ENCODE measurements at places on chromosomes 2 and 18. TPM values are rescaled to one million over a fixed set of nuclear protein-coding genes. Genes with fewer than 3 reads are reported as not detected.
A peak's percentile ranks its signal among the peaks of the same experiment; 100 is the strongest.

DNA sequence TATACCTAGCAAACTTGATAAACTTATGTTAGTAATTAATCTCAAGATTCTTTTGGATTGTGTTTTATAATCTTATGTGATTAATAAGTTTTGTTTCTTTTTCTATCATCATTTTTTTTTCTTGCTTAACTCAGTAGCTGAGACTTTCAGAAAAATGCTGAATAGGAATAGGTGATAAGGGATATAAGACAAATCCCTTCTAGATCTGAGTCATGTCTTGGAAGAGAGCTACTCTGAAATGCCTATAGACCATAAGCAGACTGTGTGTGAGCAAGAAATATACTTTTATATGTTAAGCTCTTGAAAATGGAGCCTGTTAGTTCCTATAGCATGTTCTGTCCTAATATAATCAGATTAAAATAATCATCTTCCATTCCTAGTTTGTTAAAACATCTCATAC lies 29.6 kb downstream of the CYBRD1 start:
- DNase-seq: no peak

GRCh38 chr2:211835695-211836094 lies 702.9 kb downstream of the ERBB4 start:
- no peak for DNase-seq

Gene NPPC
- not detected for total RNA-seq

DNA sequence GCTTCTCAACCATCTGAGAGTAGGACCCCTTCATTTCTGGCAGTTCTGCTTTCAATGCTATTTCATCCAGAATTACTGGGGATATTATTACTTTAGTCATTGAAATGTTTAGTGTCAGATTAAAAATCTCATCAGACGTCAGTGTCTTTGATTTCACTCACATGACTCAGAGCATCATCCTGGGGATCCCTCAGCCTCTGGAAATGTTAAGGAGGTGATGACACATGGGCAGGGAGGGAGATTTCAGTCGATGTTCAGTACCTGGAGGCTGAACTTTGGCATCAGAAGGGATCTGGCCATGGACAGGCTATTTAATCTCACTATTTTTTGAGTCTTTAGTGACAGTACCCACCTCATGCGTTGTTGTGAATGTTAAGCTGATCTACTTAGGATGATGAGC lies 39.1 kb downstream of the OSBPL6 start:
- no peak for DNase-seq

- peak; percentile 35 for DNase-seq
Measured at GRCh38 chr2:74096052-74096451, 51.7 kb downstream of the BOLA3 start.

Gene MLPH
- 84.8 TPM for total RNA-seq

DNA sequence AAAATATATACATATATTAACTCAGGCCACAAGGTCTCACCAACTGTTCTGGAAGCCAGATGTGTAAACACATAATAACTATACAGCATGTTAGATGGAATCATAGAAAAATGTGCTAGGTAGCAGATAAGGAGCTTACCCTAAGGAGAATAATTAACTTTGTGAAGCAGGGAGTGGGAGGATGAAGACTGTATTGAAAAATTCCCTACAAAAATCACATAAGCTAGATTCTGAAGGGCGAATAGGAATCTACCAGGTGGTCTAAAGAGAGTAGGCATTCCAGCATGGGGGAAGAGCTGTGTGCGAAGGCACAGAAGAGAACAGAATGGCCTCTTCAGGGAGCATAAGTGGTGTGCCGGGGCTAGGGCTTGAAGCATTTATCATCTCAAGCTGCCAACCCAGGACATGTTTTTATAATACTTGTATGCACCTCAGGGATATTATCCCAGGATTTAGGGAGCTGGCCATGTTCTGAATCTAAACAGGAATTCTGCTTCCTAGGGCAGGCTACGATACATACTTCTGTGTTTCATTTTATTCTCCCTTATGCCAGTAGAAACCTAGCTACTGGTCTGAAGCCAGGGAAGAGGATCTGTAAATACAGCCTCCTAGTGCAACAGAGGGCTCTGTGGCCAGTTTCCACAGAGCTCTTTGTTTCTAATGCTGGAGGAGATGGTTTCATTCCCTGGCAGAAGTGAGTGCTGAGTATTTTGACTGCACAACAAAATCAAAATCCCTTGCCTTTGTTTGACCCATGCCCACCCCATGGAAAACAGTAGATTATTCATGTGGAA lies 56.7 kb downstream of the NEMP2 start:
- no peak for DNase-seq

- no peak for DNase-seq
Measured at GRCh38 chr18:12248926-12249720, 5.0 kb upstream of the CIDEA start.

DNA sequence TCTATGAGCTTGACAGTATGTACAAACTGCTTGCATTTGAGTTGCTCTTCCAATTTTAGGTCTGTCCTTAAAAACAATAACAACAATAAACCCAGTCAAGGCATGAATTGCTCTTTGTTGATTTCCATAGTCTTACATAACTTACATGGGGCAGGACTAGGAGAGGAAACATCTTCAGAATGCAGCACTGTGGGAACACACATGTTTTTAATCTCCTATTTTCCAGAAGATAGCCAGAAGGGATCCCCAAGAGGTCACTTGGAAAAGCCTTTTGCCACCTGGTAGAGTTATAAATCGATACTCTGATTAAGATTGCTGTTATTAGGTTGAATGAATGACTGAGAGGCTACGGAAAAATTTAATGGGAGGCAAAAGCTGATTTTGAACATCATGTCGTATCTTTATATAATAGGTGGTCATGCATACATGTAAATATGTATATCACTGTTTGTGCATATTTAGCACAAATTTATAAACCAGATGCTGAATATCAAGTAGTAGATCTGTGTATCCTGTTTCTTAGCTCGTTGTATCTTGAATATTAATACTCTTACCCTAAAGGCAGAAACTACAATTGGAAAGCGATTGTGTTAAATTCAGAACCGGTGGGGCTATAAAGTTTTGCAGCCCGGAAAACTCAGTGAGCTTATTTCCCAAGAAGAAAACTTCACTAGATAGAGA lies 479.4 kb upstream of the TCF4 start:
- DNase-seq: no peak

Measured in transverse colon (tissue), 4 donors.